CD4-positive, alpha-beta T cell treated with Interleukin-10 for 1 hour (primary cell): ENCODE measurements at places on chromosomes 16 and 17.
A peak's percentile ranks its signal among the peaks of the same experiment; 100 is the strongest.

DNA sequence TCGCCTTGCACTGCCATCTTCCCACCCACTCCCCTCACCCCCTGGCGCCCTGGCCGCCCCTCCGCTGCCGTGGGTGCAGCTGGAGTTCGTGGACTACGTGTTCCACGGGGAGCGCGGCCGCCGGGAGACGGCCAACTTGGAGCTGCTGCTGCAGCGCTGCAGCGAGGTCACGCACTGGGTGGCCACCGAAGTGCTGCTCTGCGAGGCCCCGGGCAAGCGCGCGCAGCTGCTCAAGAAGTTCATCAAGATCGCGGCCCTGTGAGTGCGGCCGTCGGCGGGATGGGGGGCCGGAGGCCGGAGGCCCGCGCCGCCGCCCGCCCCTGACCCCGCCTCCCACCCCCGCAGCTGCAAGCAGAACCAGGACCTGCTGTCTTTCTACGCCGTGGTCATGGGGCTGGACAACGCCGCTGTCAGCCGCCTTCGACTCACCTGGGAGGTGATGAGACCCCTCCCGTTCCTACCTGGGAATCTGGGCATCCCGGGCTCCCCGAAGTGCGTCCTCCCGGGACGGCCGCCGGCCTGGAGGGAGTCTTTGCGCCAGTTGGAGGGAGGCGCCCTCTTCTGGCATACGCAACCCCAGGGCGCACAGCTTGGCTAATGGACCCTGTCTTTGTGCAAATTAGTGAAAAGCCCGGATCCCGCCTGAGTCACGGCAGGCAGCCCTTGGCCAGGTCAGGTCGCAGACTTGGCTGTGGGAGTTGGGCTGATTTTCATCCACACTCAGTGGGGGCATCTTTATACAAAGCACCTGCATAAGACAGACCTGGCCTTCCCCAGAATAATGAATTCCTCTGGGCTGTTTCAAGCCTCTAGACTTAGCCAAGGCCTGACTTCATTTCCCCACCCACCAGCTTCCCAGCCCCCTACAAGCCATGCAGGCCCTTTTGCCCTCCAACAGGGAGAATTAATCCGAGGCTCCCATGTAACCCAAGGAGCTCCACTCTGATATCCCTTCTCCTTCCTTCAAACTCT, 14.3 kb downstream of the RAPGEFL1 start:
- DNase-seq: peak; percentile 69

DNA sequence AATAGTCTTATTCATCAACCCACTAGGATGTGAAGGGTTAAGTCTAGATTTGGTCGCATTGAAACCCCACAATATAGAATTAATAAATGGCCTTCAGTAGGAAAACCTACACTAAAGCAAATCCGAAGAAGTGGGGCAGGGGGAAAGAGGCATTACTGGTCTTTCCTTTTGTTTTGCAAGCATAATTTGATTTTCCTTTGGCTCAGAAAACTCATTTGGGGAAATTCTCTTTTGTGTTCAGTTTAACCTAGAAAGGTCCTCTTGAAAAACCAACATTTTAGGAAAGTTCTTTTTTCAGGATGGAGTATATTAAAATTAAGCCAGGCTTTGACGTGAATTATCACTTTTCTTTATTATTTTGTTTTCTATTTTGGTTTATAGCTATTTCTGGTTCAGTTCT, 31.7 kb downstream of the ERCC4 start:
- DNase-seq: no peak

GRCh38 chr16:52929478-52930400, 123.0 kb downstream of the CHD9NB start:
- DNase-seq: no peak

DNA sequence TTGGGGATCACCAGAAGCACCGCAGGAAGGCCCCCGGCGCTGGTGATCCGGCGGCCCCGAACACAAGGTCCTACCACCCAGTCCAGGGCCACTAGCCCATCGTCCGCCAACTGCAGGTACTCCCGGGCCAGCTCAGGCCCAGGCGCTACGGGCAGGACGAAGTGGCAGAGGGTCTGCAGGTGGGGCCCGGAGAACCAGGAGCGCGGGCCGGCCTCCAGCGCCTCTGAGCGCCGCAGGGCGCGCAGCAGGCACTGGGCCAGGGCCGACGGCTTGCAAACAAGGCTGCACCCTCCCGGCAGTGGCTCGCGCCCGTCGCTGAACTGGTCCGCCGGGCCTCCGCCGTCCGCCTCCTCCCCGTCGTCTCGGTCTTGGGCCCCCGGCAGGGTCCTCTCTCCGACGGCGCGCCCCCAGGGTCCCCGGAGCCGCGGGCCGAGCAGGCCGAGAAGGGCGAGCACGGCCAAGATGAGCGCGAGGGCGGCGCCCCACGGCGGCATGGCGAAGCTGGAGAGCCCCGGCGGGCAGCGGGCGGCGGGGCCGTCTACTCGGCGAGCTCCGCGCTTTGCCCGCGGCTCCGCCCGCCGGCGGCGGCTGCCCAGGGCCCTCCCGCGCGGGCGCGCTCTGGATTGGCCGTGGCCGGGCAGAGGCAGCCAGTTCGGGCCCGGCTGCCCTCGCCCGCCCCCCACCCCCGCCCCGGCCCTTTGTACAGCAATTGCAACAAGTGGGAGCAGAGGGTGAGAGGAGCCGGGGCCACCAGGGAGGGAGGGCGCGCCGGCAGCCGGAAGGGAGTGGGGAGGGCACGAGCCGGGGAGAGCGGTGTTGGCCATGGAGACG, at the start of gene ABHD15:
Gene ABHD15, minus strand, starts transcription at position 565 of the 831 bp plus-strand sequence. Its CDS starts 71 bp downstream, at position 494.
- DNase-seq: peak; percentile 57

- no peak for DNase-seq
Measured at GRCh38 chr16:61555718-61556441, 480.4 kb downstream of the CDH8 start.

- DNase-seq: no peak
Measured at GRCh38 chr16:4611337-4612021, 3.2 kb downstream of the UBALD1 start.

GRCh38 chr17:64252831-64253230, 10.2 kb downstream of the TEX2 start:
- DNase-seq: no peak

DNA sequence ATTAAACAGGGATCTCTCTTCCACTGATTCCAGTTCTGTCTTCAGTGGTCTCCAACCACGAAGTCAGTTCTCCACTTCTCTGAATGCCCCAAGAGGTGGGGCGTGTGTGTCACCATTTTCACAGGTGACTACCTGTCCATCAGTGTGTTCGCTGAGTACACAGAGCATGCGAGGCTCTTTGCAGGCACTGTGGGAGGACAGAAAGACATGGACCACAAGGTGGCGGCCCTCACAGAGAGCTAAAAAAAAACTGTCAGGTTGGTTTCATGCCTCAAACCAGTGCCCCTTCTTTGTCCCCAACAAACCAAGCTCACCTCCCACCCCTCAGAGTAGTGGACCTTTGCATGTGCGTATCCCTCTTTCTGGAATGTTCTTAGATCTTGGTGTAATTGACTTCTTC, 13.8 kb downstream of the EMP2 start:
- no peak for DNase-seq

- no peak for DNase-seq
Measured at GRCh38 chr17:79370126-79370525, 240.7 kb downstream of the RBFOX3 start.

DNA sequence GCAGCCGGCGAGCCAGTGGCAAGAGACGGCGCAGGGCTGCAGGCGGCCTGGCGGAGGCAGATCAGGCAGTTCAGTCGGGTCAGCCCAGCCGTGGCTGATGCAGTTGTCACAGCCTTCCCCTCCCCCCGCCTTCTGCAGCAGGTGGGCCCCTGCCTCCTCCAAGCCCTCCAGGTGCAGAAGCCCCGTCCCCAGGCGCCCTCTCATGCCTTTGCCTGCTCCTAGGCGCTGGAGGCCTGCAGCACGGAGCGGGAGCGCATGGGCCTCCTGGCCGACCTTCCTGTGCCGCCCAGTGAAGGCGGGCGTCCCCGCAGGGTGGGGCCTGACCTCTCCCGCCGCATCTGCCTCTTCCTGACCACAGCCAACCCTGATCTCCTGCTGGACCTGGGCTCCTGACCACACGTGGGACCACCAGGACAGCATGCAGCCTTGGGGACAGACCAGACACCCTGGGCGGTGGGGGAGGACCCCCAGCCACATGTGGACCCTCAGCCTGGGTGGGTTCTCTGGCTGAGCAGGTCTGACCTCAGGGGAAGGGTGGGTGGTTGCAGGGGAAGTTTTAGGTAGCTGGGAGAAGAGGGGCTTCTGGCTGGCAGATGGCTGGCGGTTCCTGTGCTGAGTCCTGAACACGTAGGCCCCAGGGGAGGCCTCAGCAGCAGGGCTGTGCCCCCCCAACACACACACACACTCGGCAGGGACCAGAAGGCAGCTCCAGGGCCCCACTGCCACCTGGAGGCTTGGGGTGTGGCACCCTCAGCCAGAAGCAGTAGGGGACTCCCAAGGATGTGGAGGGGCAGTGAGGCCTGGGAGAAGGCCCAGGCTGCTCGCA, 3.1 kb upstream of the MRPS34 start:
- DNase-seq: no peak

GRCh38 chr17:57038486-57038885, 46.6 kb upstream of the AKAP1 start:
- no peak for DNase-seq

DNA sequence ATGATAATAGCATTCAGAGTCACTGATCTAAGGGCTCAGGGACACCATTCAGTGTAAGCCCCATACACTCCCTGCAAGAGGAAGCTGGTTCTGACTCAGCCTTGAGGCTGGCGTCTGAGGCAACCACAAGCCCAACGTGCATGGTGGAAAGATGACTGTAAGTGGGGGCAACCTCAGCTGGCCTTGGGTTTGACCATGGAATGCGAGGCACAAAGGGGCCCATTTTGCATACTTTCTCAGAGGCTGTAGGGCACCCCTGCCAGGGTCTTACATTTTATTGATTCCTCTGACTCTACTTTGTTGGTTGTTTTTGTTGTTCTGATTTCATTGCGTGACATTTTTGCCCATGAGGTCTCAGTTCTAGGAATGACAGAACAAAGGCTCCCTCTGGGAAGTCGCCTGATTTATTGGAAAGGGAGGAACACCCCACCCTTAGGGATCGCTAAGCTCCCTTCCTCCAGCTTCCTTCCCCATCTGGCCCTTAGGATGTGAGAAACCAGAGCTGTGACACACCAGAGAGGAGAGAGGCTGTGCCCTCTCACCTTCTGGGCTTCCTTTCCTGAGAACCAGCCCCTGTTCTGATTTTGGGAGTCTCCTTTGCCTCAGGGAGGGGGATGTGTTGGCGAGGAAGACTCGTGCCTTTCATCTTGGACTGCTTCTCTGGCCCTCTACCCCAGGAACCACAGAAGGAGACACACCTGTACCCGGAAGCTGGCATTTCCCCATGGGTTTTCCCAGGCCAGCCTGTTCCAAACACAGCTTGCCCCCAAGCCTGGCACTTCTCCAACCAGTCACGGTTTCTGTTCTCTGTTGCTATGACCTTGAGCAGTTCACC, 5.6 kb upstream of the CIITA start:
- peak; percentile 48 for DNase-seq

DNA sequence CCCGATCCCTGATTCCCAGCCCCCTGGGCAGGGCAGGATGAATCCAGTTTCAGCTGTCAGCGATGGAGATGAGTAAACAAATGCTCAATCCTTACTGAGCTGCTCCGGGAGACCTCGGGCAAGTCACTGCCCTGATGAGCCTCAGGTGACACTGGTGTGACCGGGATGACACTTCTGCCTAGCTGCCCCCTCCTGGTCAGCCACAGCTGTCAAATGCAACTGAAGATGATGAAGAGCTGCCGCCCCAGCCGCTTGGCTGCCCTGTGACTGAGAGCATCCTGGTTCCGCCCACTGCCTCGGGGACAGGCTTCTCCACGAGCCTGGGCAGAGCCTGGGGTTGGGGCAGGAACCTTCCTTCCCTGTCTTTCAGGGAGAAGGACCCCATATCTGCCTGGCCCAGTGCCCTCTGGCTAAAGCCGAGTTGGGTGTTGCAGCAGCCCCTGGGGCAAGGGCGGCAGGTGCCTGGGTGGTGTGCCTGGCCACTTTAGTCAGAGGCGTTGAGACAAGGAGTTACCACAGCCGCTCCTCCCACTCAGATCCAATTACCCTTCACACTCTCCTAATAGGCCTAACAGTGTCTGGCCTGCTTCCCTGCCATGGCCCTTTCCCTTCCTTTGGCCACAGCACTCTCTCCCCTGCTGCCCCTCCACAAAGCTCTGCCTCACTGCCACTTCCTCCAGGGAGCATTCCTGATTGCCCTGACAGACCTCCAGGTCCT, 5.5 kb downstream of the CCL17 start:
- DNase-seq: no peak

DNA sequence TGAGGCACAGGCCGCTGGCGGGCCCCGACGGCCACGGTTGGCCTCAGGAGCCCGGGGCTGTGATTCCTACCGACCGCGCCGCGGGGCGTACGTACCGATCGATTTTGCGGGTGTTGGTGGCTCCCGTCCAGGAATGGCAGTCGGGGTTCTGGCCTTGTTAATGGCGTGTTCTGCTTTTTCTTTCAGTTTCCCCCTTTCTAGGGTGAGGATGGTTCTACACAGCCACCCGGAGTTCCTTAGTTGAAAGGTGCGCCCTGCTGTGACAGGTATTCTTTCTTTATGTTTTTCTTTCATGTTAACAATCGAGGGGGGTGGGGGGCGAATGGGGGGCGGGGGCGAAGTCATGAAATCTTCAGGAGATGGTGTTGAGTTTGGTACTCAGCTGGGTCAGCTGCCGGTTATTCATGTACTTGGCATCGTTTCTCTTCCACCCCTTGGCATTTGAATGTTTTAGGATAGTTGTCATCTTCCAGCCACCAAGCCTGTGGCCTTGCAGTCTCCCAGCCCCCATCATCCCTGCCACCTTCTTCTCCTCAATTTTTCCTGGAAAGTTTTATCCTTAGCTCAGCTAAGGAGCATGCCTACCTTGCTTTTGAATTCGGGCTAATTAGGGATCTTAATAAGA, 802 bp downstream of the CYLD start:
- peak; percentile 64 for DNase-seq

DNA sequence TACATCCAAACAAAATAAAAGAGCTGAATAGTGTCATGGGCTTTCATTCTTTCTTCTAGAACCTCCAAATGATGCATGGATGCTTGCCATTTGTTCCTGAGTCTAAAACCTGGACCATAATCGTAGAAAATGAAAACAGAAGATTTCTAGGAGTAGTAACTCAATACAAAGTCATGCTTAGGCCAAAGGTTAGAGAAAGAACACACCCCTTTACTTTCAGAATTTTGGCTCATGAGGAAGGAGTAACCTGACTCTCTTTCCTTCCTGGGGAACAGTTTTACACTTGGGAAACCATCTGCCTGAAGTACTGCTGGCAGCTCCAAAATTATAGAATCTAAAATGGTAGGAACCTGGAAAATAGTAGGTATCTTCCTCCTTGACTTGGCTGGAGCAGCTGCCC, 137.2 kb downstream of the SNX11 start:
- DNase-seq: no peak

GRCh38 chr16:89918453-89919347, at the start of gene MC1R:
TSS of gene MC1R (plus strand) at chr16:89918862. CDS start at chr16:89919259, 397 bp downstream.
- DNase-seq: no peak

DNA sequence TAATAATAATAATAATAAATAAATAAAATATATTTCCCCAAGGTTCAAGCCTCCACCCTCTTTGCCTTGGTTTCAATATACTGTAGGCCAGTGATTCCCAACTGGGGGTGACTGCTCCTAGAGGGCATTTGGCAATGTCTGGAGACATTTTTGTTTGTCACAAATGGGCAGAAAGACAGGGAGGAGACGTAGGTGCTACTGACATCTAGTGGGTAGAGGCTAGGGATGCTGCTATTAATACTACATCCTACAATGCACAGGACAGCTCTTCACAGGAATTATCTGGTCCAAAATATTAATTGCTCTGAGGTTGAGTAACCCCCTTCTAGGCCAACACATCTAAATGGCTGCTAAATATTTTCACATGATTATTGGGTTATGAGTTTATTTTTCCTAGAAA, 12.8 kb upstream of the PRR14 start:
- peak; percentile 60 for DNase-seq

GRCh38 chr17:29615048-29615385, 7.7 kb downstream of the CORO6 start:
- peak; percentile 80 for DNase-seq
